ENCODE measurements at places on chromosomes 12 and 14.

- DNase-seq = no peak
These were observed 131.1 kb downstream of the ETV6 start for GRCh38 chr12:11780521-11781101.

- no peak for DNase-seq
These were observed 30.3 kb upstream of the ADIPOR2 start for GRCh38 chr12:1660304-1661187.

DNA sequence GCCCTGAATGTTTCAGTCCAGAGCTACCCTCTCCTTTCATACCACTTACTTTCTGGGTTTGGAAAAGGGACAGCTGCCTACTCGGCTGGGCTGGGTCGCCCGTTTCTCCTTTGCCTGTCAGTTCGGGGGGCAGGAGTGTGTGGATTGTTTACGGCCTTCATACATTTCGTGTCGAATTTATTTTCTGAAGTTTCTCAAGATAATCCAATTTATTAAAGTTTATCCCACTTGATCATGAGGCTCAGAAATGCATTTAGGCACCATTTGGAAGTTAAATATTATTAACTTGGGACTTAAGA lies 608 bp downstream of the ZNF410 start:
- no peak for DNase-seq

DNA sequence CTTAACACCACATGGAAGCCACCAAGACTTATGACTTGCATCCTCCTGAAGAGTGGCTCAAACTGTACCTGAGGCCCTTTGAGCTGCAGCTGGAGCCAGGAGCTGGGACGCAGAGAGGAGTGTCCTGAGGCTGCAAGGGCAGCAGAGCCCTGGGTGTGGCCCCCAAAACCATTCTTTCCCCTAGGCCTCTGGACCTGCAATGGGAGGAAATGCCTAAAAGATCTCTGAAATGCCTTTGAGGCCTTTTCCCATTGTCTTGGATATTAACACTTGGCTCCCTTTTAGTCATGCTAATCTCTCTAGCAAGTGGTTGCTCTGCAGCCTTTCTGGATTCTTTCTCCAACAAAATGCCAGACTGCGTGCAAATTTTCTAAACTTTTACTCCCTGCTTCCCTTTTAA lies 156.1 kb downstream of the SLC38A4 start:
- no peak for DNase-seq

- DNase-seq = no peak
These were observed 185.1 kb downstream of the CHST11 start for GRCh38 chr12:104641862-104642261.

DNA sequence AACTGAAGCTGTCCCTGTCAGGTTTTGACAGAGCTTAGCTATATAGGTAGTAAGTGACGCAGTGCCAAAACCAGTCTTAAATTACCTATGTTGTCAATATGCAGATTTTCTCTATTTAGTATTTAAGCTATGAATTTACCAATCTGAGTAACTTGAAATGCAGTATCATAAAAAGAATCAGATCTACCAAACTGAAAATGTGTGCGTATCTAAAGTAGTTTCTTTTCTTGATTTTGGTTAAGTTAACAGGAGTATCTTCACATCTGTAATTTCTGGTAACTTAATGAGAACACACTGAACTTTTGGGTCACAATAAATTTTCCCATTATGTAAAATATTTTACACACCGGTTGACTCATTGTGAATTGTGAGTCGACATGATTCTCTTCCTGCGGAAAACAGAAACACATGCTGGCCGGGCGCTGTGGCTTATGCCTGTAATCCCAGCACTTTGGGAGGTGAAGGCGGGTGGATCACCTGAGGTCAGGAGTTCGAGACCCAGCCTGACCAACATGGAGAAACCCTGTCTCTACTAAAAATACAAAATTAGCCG lies 45.1 kb downstream of the TRAF3 start:
- DNase-seq = no peak

- DNase-seq = no peak
These were observed 126.4 kb upstream of the FOXN3 start for GRCh38 chr14:89543425-89543790.

- no peak for DNase-seq
These were observed 347.9 kb downstream of the BCAT1 start for GRCh38 chr12:24600996-24601395.

DNA sequence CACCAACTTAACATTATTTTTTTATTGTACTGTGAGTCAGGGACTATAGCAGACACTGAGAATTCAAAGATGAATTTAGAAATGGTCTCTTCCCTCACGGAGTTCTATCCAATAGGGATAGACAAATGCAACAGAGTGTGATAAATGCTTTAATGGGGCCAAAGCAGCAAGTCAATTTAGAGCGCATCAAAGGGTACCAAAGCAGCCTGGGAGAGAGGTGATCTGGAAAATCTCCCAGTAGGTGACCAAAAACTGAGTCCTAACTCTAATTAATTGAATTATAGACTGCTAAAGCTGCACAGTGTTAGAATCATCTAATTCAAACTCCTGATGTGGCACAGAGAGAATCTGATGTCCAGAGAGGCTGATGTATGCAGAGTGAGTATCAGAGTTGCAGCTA lies 2.6 kb downstream of the LIN7A start:
- DNase-seq = no peak

All from cortex of kidney (tissue), 1 donor.